Brain microvascular endothelial cell (primary cell): ENCODE measurements at places on chromosomes 6 and 20.

DNA sequence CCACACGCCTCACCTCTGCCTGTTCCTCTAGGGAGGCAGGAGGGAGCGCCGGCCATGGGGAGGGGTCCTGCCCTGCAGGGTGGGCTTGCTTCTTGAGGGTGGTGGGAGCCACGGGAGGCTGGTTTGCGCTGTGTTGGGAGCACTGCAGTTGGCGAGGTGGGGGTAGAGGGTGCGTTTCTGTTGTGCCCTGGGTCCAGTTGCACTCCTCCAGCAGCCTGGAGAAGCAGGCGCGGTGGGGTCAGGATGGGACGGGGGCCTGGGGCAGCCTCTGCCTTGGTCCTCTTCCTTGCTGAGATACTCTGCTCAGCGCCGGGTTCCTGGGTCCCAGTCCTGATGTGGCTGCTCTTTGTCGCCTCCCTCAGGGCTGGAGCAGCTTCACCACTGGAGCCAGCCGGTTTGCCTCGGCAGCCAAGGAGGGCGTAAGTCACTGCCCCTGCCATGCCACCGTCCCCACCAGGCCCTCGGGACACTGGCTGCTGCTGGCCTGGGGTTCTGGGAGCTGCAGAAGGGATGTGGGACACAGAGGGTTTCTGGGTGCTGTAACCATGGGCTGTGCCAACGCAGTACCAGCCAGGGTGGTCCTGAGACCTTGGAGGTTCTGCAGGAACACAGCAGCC is 8.4 kb downstream of the ARFGAP1 start:
- no peak for DNase-seq

- no peak for DNase-seq
Observed at GRCh38 chr20:64095455-64095854, 11.3 kb upstream of the LKAAEAR1 start.

DNA sequence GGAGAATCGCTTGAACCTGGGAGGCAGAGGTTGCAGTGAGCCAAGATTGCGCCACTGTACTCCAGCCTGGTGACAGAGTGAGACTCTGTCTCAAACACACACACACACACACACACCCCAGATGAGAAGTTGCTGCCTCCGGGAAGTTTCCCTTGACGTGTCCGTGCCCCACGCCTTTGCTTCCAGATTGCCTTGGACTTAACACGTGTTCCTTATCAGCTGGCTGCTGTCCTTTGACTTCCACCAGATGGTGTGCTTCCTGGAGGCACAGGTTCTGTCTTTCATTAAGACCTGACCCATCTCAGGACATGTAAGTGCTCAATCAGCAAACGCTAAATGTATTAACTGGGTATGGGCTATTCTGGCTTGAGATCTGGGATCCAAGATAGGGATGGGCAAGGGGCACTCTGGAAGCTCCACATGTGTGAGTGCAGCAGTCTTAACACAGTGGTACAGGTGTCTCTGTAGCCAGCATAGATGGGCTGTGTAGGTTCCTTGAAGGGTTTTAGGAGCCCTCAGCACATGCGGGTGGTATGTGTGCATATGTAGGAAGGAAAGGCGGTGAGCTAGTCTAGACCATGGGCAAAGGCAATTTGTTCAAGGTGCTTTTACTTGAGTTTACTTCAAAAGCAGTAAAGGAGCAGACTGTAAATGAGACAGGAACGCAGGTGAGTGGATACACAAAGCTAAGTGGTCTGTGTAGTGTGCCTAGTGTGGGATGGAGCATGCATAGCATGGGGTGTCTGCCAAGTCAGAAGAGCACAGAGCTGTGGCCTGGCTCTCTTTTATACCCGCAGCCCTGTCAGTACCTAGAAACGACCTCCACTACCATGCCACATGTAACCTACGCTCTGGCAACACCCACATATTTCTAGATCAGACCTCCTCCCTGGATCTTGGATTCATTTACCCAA is 11.6 kb downstream of the PIGT start:
- DNase-seq: no peak

GRCh38 chr6:70886661-70887060 is 70.2 kb downstream of the B3GAT2 start:
- no peak for DNase-seq

DNA sequence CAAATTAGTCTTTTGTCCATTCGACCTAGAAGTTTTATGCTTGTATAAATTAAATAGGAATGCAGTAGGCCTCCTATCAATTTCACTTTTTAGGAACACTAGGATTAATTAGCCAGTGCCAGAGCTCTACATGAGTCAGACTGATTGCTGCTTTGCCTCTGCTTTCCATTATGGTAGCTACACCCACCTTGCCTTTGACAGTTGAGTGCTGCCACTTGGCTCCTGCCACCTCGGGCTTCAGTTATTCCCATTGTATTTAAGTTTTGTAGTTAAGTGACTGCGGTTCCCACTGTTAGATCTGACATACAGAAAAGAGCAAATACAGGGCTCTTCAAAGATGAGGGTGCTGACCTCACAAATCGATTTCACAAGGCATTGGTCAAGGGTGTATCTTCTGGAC is 16.6 kb upstream of the WFDC12 start:
- DNase-seq: no peak

DNA sequence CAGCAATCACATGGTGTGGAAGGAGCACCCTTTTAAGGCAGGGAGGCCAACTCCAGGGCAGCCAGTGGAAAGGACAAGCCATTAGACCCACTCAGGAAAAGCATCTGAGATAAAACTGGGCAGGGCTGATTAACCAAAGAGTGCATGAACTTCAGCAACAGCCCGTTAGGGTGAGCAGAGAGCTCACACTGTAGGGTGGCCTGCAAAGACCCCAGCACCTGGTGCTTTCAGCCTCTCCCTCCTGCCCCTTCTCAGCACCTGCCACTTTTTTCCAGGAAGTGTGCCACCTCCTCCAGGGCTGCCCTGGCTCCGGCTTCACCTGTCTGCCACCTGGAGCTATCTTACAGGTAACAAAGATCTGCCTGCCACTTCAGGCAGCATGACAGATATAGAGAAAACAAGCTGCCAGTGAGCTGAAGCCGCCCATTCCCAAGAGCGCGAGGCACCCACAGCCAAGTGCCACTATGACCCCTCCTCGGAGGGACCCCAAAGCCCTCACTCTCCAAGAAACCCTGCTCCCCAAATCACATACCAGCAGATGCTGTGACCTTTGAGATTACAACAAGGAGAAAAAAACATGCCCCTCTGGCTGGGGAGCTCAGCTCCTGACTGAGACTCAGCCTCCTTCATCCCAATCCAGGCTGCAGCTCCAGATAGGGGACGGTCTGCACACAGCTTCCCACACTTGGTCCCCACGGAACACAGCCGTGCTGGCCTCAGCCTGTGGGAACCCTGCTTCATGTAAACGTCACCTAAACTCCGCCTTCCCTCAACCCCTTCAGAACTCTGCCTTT is 71.2 kb downstream of the ABHD12 start:
- DNase-seq: no peak

DNA sequence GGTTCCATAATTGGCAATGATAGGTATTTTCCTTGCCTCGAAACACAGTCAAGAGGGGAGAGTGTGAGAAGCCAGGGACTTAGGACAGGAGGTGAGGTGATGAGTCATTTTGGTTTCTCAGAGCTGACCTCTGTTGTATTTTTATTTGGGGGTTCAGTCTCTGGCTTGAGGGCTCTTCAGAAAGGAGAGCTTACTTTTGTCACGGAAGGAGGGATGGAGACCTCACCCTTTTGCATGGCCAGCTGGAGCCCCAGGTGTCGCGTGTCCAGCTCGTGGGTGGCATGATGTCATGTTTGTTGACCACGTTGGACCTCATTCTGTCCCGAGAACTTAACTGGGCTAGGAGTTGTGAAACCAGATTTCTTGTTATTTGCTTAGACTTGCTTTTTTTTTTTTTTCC is 293.9 kb downstream of the QKI start:
- no peak for DNase-seq

- DNase-seq: no peak
Observed at GRCh38 chr20:61967300-61967699, 98.4 kb downstream of the TAF4 start.

- DNase-seq: no peak
Observed at GRCh38 chr20:1576641-1577040, 19.1 kb upstream of the SIRPD start.

- DNase-seq: no peak
Observed at GRCh38 chr6:43951063-43951755, 176.0 kb downstream of the MRPL14 start.

GRCh38 chr20:21548390-21549035 is 34.6 kb upstream of the NKX2-2 start:
- DNase-seq: no peak

GRCh38 chr6:38587766-38588362 is 51.9 kb downstream of the BTBD9 start:
- DNase-seq: no peak

GRCh38 chr20:56392881-56393482 is 537 bp downstream of the CSTF1 start:
- DNase-seq: no peak

GRCh38 chr20:61862881-61863280 is 202.8 kb downstream of the TAF4 start:
- no peak for DNase-seq

DNA sequence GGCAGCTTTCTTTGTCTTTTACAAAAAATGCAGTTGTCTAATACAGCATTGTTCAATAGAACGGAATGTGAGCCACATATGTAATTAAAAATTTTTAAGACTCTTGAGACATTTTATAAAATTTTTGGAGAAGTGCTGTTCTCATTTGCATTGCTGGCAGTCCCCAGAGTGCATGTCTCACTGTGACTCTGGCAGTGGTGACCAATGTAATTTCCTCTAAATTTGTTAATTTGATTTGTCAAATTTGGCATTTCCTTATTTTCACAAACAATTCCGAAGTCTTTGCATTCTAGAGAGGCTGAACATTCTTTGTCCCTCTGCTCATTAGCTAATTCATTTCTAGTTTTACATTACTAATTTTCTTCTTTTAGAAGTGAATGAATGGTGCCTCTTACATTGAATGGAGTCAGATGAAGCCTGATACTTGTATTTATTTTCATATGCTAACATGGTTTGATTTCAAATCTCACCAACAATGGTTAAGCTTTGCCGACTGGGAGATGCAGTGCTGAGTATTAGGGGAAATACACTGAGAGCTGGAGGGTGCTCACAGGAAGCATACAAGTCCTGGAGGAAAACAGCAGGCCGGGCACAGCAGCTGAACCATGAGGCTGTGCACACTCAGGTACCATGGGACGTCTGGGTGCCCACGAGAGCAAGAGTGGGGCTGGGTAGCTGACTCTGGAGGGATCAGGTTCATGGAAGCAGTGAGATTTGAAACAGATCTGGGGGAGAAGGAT is 68.5 kb upstream of the ARMC2 start:
- DNase-seq: no peak

- DNase-seq: no peak
Observed at GRCh38 chr20:59776626-59777330, 156.7 kb downstream of the SYCP2 start.

DNA sequence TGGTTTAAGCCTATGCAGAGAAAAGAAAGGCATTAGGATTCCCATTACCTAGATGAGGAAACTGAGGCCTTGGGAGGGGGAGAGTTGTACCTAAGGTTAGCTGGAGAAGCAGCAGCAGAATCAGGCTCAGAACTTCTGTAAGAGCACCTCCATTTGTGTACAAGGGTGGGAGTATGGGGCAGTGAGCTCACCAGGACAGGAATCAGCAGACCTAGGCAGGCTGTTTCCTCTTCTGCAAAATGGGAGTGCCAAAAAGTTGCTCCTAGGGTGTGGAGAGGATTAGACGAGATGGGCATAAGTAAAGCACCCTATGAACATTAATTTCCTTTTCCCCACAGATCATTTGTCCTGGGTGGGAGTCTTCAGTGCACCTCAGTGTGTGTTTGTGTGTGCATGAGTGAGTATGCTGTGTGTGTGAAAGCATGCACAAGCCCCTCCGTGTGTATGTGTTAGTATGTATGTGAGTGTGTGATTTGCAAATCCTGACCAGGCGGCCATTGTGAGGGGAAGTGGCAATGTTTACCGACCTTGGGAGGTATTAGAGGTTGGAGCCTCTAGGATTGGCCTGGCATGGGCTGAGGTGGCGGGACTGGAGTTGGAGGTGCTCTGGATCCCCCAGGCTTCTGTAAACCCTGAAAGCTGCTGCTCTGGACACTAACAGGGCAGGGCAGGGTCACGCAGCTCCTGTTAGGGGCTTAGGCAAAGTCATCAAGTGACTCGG is 78.8 kb downstream of the VEGFA start:
- no peak for DNase-seq

DNA sequence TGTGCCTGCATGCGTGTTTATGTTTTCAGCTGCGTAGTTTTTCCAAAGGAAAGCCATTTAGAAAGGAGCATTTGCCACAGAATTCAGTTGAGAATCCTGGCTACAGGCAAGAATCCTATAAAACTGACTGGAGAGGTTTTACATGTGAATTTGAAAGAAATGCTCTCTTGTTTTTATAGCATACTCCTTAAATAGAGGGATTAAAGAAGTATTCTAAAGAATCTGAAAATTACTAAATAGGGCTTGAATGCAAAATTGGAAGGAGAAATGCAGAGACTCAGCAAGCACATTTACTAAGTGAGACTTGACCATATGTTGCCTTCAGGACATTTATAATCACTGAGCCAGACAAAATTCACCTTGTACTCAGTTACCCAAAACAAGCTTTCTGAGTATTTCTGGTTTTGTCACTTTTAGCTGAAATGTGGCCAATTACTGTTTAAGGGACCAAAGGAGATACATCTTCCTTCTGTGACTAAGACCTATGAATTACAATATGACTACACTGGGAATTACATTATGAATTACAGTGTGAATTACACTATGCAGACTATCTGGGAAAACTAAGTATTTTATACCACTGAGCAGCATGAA is 107.4 kb upstream of the ASCC3 start:
- no peak for DNase-seq

- DNase-seq: peak; percentile 79
Observed at GRCh38 chr6:16770701-16771569, 9.7 kb upstream of the ATXN1 start.

- DNase-seq: no peak
Observed at GRCh38 chr6:106790935-106791334, 161.6 kb downstream of the QRSL1 start.

DNA sequence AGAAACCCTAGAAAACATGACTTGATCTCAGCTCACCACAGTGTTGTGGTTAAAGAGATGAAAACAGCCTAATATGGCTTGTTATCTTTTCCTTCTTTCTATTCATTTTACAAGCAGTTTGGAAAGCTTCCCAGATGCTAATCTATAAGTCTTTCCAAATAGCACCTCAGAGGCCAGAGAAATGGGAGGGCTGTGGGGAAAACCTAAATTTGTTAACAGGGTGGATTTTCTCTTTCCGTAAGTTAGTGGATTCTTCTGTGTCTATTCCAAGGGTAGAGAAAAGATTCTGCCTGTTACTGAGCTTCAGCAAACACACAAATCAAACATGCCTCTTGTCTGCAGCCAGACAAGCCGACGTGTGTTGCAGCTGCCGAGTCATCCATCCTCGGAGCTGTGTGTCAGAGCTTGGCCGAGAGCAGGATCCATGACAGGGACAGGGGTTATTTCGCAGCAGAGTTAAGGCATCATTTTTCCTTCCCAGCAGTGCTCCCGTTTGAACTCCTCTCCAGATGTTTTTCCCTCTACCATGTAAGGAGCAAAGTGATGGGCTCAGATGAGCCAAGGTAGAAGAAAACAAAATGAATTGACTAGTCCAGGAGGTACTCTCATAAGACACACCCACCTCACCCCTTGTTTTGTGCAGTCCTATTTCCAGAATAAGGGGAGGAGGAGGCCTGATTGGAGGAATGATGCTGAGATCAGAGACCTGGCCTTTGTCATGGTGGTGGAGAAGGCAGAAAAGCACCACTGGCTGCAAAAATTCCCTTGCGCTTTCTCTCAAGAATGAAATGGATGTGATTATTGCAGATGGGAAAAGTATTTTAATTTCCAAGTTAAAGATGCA is 560.0 kb downstream of the C6orf118 start:
- DNase-seq: no peak

GRCh38 chr6:18118330-18118729 is 4.1 kb downstream of the NHLRC1 start:
- no peak for DNase-seq

- no peak for DNase-seq
Observed at GRCh38 chr20:2252419-2252997, 43.3 kb upstream of the TGM3 start.
